ENCODE measurements at places on chromosomes 2 and 18. TPM values are rescaled to one million over a fixed set of nuclear protein-coding genes. Genes with fewer than 3 reads are reported as not detected.
A peak's percentile ranks its signal among the peaks of the same experiment; 100 is the strongest.

The KLHL30 gene
- polyA plus RNA-seq = not detected

The TCF7L1 gene
- polyA plus RNA-seq = 1.0 TPM

The TMEM37 gene
- 0.13 TPM for polyA plus RNA-seq

The NT5C1B gene
- polyA plus RNA-seq = not detected

The C1D gene
- polyA plus RNA-seq = 22.6 TPM

The MC2R gene
- not detected for polyA plus RNA-seq

The WNT6 gene
- polyA plus RNA-seq = not detected

The MDH1B gene
- polyA plus RNA-seq = 0.91 TPM

The CYP1B1 gene
- 1.6 TPM for polyA plus RNA-seq

DNA sequence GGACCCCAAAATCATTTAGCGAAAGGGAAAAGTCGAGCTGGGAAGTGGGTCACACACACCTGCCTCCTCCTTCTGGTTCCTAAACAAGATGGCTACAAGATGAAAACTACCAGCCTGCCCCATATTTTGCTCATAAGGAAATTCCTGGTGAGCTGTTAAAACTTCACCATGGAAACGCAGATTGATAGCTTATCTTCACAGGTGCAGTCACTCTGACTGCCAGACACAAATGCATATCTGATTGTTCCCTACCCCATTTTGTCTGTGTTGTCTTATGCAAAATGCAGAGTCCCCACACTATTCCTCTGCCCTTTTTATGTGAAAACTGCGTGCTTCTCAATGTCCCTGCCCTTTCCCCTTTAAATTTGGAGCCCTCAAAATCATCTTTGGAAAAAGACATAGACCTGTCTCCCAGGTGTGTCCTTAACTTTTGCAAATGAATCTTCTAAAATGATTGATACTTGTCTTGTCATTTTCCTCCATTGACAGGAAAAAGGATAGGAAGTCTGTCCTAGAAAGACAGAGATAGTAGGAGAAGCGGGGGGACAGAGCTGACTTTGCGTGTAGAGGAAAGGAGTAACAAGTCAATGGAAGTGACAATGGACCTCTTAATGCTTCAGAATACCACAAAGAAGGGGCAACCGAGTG is 38.9 kb upstream of the THOC1 start:
- no peaks in the 10 kb centered on the region for H3K4me1 ChIP-seq
- H3K27ac ChIP-seq = no peak overlapping the region
- H3K4me3 ChIP-seq = no peak overlapping the region
- no peaks in the 10 kb centered on the region for H3K27me3 ChIP-seq
- H3K36me3 ChIP-seq = no peaks in the 10 kb centered on the region

GRCh38 chr2:216992056-216992675 is 132.3 kb upstream of the TNP1 start:
- H3K4me1 ChIP-seq = no peaks in the 10 kb centered on the region
- DNase-seq = no peak
- H3K27ac ChIP-seq = no peak overlapping the region
- H3K4me3 ChIP-seq = no peak overlapping the region

- H3K36me3 ChIP-seq = peaks cover 42% of the 10 kb centered on the region
- H3K27me3 ChIP-seq = no peaks in the 10 kb centered on the region
- H3K4me1 ChIP-seq = no peaks in the 10 kb centered on the region
- H3K27ac ChIP-seq = no peak overlapping the region
- no peak overlapping the region for H3K4me3 ChIP-seq
Measured at GRCh38 chr2:159226608-159227385, 59.7 kb downstream of the WDSUB1 start.

GRCh38 chr2:38835990-38836389 is 39.7 kb downstream of the DHX57 start:
- H3K4me3 ChIP-seq = no peak overlapping the region
- H3K36me3 ChIP-seq = peaks cover 10% of the 10 kb centered on the region
- H3K4me1 ChIP-seq = no peaks in the 10 kb centered on the region
- DNase-seq = no peak

GRCh38 chr2:56449449-56449860 is 265.7 kb downstream of the CCDC85A start:
- peaks cover 12% of the 10 kb centered on the region for H3K4me1 ChIP-seq
- DNase-seq = no peak
- no peak overlapping the region for H3K4me3 ChIP-seq

- DNase-seq = no peak
- no peaks in the 10 kb centered on the region for H3K36me3 ChIP-seq
- H3K27ac ChIP-seq = no peak overlapping the region
Measured at GRCh38 chr2:2302359-2302758, 28.7 kb downstream of the MYT1L start.

DNA sequence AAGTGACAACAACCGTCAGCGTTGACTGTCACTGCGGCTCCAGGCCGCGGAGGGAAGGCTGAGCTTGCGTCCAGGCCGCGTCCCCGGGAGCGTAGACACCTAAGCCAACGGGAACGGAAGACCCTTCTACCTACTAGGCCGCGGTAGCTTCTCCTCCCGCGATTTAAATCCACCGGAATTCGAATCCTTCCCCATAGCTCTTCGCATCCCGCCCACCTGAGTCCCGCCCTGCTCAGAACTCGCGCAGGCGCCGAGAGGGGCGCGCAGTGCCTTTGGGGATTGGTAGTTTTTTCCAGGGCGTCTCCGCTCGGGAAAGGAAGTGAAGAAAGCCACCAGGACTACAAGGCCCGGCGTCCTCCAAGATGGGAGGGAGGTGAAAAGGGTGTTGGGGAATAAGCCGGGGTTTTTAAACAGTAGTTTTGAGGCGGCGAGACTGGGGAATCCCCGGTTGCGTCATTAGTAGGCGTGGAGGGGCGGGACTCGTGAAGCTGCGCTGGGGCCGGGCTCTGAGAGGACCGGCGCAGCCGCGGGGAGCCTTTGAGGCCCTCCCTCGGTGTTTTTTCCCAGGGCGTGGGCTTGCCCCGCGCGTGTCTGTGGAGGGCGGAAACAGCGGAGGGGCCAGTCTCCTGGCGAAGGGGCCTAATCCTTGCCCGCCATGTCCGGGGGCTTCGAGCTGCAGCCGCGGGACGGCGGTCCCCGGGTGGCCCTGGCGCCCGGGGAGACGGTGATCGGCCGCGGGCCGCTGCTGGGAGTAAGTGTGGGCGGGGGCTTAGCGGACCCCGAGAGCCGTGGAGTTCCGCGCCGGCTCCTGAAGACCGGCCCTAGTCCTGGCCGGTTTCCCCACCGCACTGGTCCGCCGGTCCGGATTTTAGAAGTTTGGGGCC is at the start of the genes APLF and FBXO48:
Gene APLF (plus strand): TSS at position 509 of the 884 bp plus-strand sequence. CDS start 147 bp downstream, at position 656.
Gene FBXO48 (minus strand): TSS at position 218 of the 884 bp plus-strand sequence. CDS start 2,149 bp downstream, outside the sequence.
- peaks cover 38% of the 10 kb centered on the region for H3K4me1 ChIP-seq
- H3K27ac ChIP-seq = peak within 1 kb of the TSS; percentile 99
- peaks cover 2% of the 10 kb centered on the region for H3K36me3 ChIP-seq
- peak; percentile 90 for DNase-seq

DNA sequence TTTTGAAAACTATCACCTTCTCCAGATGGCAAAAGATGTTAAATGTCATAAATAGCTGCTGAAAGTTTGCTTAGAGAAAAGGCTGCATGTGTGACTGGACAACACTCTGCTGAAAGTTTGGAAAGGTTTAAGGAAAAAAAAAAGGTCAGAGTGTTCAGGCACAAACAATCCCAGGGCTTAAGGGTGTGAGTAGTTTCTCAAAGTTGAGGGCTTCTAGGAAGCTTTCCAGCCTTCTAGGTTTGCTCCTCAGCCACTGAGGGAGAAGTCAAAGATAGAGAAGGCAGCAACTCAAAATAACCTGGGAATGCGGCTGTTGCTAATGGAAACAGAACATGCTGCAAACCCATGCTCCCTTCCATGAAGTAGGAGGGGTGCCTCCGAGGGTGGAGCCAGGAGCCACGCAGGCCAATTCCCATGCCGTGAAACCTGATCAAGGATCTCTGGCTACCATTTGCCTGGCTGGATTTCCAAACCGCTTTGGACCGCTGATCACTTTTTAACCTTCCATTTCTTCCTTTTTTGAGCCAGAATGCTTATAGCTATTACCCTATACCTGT is 88.0 kb downstream of the TEX51 start:
- no peak overlapping the region for H3K4me3 ChIP-seq
- H3K36me3 ChIP-seq = no peaks in the 10 kb centered on the region
- no peak for DNase-seq
- no peaks in the 10 kb centered on the region for H3K27me3 ChIP-seq
- H3K4me1 ChIP-seq = no peaks in the 10 kb centered on the region
- H3K27ac ChIP-seq = no peak overlapping the region

DNA sequence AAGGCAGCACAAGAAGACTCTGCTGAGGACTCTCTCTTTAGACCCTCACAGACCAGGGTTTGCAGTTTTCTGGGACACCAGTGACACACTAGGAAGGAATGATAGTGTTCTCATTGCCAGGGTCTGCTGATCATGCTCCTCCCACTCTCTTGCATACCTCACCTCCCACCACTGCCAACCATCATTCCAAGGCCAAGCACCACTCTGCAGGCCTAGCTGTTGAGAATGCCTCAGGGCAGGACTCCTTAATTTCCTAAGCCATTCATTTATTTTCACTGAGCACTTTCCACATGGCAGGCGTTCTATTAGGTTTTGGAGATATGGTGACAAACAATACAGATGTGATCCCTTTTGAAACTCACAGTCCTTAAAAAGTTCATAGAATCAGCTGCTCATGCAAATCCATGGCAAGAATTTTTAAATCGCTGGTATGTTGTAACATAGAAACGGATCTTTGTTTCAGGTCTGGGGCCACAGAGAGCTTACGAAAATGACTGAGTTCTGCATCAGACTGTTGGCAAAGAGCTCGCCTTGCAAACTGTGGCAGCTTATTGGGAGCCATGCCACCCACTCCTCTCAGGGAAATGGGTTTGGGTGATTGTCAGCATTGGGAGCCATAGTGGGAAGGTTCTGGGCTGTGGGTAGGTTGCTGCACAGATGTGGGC is 78.5 kb downstream of the XDH start:
- H3K4me3 ChIP-seq = no peak overlapping the region
- H3K27ac ChIP-seq = no peak overlapping the region
- H3K27me3 ChIP-seq = no peaks in the 10 kb centered on the region
- H3K4me1 ChIP-seq = peaks cover 33% of the 10 kb centered on the region

DNA sequence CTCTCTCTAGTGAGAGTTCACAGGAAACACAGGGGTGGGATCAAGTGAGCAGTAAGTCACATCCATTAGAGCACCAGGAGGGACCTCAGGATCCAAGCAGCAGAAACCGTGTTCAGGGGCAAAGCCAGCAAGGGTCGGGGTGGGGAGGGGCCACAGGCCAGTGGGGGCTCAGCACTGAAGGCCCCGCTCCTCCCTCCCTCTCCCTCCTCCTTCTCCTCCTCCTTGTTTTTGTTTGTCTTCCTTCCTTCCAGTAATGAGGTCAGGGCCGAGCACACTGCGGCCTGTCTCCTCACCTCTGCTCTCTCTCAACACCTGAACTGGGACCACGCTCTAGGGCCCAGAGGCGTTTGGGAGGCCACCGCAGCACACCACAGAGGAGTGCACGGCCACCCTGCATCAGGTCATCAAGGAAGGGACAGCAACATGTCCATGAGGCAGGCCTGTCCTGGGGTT is 20.9 kb downstream of the MTERF4 start:
- H3K27ac ChIP-seq = no peak overlapping the region
- no peak overlapping the region for H3K4me3 ChIP-seq
- H3K4me1 ChIP-seq = no peaks in the 10 kb centered on the region
- DNase-seq = no peak
- peaks cover 1% of the 10 kb centered on the region for H3K36me3 ChIP-seq
- H3K27me3 ChIP-seq = no peaks in the 10 kb centered on the region

DNA sequence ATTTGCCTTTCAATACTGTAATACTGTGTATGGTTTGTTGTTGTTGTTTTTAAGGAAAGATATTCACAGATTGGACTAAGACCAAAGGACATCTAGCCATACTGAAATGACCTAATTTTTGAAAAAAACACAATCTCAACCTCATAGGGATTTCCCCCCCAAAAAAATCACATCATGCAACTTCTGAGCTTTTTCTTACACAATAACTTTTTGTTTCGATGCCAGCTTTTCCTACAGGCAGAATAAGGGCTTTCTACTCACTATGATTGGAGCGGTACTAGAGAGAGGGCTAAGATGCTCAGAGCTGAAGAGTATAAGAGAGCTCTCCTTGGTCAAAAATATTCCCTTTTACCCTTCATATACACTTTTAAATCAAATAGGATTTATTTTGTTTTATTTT is 32.4 kb upstream of the SLC3A1 start:
- peaks cover 7% of the 10 kb centered on the region for H3K4me1 ChIP-seq
- H3K27me3 ChIP-seq = no peaks in the 10 kb centered on the region
- no peaks in the 10 kb centered on the region for H3K36me3 ChIP-seq
- no peak overlapping the region for H3K27ac ChIP-seq

GRCh38 chr2:72271276-72271614 is 123.6 kb upstream of the CYP26B1 start:
- no peak overlapping the region for H3K4me3 ChIP-seq
- peaks cover 7% of the 10 kb centered on the region for H3K4me1 ChIP-seq
- no peaks in the 10 kb centered on the region for H3K27me3 ChIP-seq
- no peaks in the 10 kb centered on the region for H3K36me3 ChIP-seq
- DNase-seq = no peak

Data from keratinocyte (primary cell).